ENCODE measurements at places on chromosomes 7 and 10.

- no peak for DNase-seq
Observed at GRCh38 chr10:103870516-103870915, 15.1 kb upstream of the SH3PXD2A start.

GRCh38 chr10:70732569-70732968, 52.6 kb downstream of the TBATA start:
- DNase-seq: no peak

GRCh38 chr7:97733276-97734161, 1.6 kb downstream of the TAC1 start:
- no peak for DNase-seq

DNA sequence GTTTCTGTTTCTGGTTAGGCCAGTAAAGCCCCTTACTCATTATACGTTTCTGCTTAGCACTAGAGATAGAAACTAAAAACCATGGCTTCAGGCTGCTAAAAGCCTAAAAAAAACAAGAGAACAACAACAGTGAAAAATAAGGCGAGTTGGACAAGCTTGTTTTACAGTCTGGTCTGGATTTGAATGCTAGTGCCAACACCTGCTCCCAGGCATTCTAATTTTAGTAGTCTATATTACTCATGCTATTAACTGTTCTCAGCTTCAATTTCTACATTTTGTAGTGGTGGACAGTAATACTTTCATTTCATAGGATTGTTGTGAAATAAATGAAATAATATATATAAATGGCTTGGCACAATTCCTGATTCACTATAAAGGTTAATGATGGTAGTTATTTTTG, 108.5 kb downstream of the HBP1 start:
- no peak for DNase-seq

DNA sequence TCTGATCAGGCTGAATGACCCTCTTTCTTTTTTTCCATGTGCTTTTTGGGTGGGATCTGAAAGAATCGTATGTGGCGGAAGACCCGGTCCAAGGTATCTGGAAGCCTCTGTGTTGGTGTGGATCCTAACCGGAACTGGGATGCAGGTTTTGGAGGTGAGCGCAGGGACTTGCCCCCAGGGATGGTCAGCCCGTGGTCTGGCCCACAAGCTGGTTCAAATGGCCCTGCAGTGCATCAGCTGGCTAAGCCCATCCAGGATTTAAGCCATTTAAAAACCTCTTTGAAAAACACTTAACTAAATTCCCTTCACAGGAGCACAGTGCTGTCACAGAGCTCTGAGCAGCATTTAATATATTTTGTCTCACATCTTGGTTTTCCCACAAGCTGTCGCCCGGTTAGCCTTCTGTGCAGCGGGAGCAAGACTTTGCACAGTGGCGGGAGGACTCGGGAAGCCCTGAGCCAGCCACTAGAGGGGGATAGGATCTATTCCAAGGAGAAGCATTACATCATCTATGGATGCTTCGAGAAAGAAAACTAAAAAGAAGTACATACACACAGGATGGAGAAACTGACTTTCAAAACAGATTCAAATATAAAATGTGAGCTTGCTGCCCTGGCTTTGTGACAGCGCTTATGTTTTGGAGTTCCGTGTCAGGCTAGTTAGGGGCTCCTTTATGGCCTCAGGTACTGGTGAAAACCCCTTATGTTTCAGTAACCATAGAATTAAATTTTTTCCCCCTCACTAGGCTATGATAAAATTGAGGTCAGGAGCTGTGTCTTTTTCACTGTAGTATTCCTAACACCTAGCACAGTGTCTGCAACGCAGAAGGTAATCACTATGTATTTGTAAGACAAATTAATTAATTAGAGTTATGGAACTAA, 11.3 kb downstream of the CPA2 start:
- DNase-seq: no peak

DNA sequence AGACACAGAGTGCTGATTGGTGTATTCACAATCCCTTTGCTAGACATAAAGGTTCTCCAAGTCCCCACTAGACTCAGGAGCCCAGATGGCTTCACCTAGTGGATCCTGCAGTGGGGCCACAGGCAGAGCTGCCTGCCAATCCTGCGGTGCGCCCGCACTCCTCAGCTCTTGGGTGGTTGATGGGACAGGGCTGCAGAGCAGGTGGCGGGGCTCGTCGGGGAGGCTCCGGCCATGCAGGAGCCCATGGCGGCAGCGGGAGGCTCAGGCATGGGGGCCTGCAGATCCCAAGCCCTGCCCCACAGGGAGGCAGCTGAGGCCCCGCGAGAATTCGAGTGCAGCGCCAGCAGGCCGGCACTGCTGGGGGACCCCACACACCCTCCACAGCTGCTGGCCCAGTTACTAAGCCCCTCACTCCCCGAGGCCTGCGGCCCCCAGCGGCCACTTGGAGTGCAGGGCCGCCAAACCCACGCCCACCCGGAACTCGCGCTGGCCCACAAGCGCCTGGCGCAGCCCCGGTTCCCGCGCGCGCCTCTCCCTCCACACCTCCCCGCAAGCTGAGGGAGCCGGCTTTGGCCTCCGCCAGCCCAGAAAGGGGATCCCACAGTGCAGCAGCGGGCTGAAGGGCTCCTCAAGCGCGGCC, 7.7 kb upstream of the BET1 start:
- DNase-seq: no peak

- no peak for DNase-seq
Observed at GRCh38 chr10:14558025-14558424, 216.7 kb downstream of the FAM107B start.

DNA sequence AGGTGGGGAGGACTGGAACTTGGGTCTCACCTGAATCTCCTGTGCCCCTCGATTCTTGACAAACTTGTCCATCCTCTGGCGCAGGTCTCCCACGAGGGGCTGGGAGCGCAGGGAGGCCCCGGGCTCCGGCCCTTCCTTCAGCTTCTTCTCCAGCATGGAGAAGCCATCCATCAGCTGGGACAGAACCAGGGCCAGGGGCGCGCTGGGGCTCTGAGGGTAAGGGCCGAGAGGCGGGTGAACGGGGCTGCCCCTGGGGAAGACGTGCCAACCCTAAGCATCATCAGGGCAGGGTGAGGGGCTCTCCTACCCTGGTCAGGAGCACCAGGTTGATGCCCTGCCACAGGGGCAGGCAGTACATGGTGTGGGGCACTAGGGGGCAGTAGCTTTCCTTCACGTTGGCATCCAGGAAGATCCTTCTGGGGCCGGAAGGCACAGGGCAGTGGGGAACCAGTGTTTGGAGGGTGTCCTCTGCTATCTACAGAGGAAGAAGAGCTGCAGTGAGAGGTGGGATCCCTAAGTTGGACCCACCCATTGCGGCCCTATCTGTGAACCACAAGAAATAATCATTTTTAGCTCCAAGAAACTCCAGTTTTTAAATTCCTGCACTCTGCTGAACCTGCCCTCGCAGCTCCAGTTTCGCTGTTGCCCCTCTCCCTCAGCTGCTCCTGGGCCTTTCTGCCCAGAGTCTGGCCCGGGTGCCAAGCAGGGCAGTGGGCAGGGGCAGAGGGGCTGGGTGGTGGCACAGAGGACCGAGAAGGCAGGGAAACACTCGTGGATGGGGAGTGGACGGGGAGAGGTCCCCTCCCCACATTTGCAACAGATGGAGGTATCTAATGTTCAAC, 10.8 kb upstream of the PYROXD2 start:
- DNase-seq: no peak

GRCh38 chr7:90111-91063, 102.0 kb upstream of the FAM20C start:
- DNase-seq: no peak

GRCh38 chr10:21593986-21594385, 60.0 kb downstream of the MLLT10 start:
- DNase-seq: no peak

- no peak for DNase-seq
Observed at GRCh38 chr7:92357260-92357659, 90.0 kb upstream of the GATAD1 start.

- no peak for DNase-seq
Observed at GRCh38 chr7:64884913-64885370, 18.1 kb upstream of the ZNF273 start.

- no peak for DNase-seq
Observed at GRCh38 chr7:36565792-36566356, 158.4 kb downstream of the AOAH start.

GRCh38 chr10:76388321-76389023, 957.0 kb downstream of the LRMDA start:
- no peak for DNase-seq

DNA sequence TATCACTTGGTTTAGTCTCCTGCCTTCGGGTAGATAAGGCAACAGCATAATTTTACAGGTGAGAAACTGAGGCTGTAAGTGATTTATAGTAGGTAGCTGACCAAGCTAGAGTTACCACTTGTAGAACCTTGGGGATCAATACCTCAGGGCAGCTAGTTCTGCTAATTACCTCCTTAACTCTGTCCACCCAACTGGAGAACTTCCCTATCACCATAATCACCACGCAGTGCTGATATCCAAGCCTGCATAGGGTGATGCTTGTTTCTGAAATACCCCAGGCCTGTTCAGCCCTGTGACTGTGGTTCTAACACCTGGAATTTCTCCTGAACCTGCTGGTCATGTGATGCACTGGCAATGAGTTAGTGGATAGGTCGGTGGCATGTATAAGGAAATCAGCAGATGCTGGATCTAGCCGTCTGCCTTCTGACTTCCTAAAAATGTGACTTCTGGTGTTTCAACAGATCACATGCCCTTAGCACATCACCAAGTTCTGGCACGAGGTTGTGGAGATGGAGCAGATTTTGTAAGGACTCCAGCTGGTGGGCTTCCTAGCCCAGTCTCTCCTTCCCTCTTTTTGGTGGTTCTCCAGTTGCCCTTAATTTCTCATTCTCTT, 15.3 kb downstream of the PLAU start:
- no peak for DNase-seq

Data from stimulated activated CD4-positive, alpha-beta T cell treated with anti-CD3 and anti-CD28 coated beads, Interleukin-1b, Interleukin-23, amount 100 ng/mL, for 1 hour (primary cell).